Activated CD4-positive, alpha-beta T cell treated with anti-CD3 and anti-CD28 coated beads, Interleukin-2, Interleukin-6, amounts not matched to agents 100 ng/mL and 50 ng/mL, durations not matched to agents 16 hours and 8 hours (primary cell): ENCODE measurements at places on chromosomes 6 and 20.

GRCh38 chr20:33589059-33589458 lies 73.1 kb upstream of the C20orf144 start:
- DNase-seq: no peak

GRCh38 chr6:121436960-121437850 lies 1.8 kb downstream of the GJA1 start:
- peak; percentile 5 for DNase-seq

DNA sequence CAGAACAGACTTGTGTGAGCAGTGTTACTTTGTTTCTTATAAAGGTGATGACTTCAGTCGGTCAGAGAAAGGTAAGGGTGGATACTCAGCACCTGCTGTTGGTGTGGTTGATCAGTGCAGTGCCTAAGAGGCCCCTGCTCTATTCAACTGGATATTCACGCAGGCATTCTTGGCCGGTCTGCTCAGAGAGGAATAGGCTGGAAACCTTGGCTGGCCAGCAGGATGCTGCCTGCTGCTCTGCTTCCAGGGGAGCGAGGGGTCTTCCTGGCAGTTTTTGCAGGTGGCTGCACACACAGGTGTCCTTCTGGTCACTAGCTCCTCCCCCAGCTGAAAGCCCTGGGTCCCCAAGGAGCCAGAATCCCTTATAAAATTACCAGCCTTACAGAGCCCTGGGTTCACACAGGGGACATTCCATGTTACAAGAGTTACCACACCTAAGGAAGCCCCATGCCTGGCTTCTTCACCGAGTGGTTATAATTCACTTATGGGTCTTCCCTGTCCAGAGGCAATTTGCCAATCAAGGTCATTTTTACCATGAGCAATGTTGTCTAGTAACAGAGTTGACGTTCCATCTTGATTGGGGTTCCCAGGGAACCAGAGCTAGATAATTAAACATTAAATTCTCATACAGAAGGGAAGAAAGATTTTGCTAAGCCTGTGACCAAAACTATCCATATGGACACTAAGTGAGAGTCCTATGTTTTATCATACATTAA lies 16.4 kb downstream of the SYNJ2 start:
- DNase-seq: no peak

- DNase-seq: no peak
These were observed 26.9 kb downstream of the RGS17 start for GRCh38 chr6:153104220-153104619.

- DNase-seq: no peak
These were observed 2.5 kb upstream of the CLDN20 start for GRCh38 chr6:155261111-155261900.

DNA sequence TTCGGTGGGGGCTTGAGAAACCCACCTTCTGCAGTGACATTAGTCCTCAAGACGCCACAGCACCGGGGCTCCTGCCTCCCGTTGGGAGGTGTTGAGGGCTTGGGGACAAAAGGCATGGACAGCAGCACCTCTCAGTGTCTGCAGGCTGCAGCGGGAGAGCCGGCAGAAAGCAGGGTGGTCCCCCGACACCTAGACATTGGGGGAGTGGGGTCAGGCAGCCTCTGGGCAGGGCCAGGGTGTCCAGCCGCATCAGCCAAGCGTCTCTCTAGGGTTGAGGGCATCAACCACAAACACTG lies 264.7 kb downstream of the TAF4 start:
- no peak for DNase-seq

DNA sequence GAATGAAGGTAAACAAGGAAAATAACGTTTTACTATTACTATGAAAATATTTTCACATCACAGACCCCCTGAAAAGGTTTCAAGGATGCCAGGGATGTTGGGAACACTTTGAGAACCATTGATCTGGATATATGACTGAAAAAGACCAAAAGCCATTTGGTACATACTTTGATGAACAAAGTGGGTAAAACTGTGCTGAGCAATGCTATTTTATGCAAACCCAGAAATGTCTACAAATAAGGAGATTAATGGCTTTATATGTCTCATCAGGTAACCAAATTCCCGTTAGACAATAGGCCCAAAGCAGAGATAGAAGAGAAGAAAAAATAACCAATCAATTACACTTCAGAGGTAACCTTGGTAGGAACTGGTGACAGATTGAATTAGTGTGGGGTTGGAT lies 101.4 kb upstream of the CNKSR3 start:
- DNase-seq: no peak

- no peak for DNase-seq
These were observed 628.1 kb upstream of the CITED2 start for GRCh38 chr6:140002396-140003022.

- no peak for DNase-seq
These were observed 30.0 kb downstream of the TFAP2A start for GRCh38 chr6:10384610-10385523.

GRCh38 chr6:101018157-101018556 lies 137.0 kb upstream of the ASCC3 start:
- DNase-seq: no peak

DNA sequence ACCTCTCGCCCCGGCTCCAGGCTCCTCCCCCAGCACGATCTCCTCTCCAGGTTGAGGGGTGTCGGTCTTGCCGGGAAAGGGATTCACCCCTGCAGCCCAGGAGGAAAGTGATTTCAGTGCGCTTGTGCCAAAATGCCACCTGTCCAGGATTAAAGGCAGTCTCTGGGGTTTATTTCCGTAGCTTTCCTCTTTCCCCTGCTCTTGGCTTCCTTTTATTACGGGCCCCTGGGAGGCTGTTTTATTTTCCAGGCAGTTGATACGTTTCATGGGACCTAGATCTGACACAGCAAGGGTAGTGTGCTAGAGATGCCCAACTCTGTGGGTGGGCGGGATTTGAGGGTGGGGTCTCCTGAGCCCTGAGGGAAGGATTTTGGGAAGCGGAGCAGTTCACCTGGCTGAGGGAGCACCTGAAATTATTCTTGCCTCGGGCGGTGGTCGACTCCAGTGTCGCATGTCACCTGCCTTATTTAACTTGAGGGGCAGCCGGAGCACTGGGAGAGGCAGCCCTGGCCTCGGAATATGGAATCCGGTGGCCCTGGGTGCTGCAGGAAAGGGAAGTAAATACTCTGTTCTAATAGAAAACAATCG lies 9.5 kb upstream of the NKX2-2 start:
- DNase-seq: no peak

- DNase-seq: no peak
These were observed 702 bp upstream of the TNFAIP3 start for GRCh38 chr6:137866200-137866913.

DNA sequence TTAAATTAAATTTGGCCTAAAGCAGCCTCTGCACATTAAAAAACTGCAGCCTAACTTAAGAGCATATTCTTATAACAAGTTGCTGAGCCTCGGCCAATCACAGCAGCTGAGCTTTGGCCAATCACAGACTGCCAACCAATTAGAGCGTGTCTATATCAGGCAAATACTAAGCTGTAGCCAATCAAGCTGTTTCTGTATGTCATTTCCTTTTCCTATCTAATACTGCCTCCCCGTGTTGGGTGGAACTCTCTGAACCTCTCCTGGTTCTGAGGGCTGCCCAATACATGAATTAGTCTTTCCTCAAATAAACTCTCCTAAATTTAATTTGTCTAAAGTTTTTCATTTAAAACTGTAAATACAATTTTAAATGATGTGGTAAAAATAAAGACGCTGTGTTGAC lies 3.9 kb upstream of the TMEM244 start:
- DNase-seq: no peak

DNA sequence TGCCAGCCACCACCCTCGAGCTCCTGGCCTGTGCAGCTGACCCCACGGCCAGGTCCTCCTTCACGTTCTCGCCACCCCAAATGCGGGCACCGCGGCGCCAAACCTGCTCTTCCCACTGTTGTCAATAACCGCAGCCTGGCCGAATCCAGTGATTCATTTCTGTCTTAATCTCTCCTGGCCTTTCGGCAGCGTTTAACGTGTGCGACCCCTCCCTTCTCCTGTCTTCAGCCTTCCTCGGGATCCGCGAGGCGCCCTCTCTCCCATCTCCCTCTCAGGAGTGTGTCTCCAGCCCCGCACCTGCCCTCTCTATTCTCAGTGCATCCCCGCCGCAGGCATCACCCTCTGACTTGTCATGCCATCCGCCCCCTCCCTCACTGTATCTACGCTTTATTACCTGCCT lies 91.4 kb downstream of the THBS2 start:
- no peak for DNase-seq

- no peak for DNase-seq
These were observed 59.2 kb downstream of the SNRNP48 start for GRCh38 chr6:7649037-7649810.

DNA sequence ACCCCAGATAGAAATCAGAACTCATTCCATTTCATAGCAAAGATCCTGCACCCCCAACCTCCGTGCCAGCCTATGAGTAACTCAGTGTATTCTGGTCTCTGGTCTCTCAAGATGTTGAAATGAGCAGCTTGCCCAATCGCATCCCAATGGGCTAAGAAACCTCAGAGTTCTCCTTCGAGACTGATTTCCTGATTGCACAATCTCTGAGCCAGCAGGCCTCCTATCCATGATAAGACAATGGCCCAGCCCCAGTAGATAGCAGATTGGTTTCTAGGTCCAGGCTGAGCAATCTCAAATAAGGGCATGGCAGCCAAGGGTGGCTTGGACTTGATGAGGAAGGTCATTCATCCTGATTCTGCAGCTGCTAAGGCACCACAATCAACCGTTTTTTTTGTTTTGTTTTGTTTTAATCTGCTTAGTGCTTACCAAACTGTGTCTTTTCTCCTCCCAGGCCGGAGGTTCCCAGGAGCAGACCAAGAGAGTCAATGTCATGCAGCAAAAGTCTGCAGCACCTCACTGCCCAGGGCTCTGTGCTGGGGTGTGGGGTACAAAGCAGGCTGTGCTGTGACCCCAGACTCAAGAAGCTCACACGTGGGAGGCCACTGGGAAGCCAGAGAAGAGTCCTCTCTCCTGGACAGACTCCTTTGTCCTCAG lies 125.1 kb upstream of the NXT1 start:
- no peak for DNase-seq

DNA sequence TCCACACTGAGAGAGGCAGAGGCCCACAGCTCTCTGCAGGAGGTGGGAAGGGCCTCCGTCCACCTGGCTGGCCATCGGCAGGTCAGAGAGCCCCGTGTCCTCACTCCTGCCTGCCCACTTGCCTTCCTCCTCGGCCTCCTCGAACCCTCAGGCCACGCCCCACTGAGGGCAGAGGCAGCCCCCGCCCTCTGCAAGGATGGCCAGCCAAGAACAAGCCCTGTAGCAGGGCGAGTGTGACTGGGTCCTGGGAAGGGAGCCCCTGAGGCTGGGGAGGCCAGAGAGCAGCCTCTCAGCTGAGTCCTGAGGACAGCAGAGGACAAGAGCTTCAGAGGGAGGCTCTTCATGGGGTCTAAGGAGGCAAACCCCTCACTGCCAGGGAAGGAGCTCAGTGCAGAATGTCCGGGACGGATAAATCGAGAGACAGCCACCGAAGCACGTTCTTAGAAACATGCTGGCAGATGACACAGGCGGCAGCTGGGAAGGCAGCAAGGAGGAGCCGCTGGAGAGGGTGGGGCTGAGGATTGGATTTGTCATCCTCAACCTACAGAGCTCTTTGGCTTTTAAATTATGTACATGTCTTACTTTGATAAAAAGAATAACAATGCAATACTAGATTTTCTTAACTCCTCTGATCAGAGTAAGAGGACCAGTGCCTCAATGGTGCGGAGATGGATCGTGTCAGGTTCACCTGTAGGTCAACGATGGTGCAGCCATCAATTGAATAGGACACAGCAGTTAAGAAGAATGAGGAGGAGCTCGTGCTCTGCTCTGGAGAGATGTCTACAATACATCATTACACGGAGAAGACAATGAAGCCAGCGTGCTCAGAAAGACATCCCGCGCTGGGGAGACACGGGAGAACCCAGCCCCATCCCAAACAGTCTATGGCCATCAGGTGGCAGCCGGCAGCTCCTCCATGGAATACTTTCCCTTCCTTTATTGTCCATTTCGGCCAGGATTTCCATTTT lies 53.0 kb downstream of the GNAS-AS1 start:
- DNase-seq: no peak

- no peak for DNase-seq
These were observed 82.2 kb downstream of the CDYL start for GRCh38 chr6:4858194-4859015.

- no peak for DNase-seq
These were observed 110.4 kb upstream of the COL21A1 start for GRCh38 chr6:56357616-56358373.

GRCh38 chr6:157536223-157536545 lies 155.2 kb downstream of the ZDHHC14 start:
- DNase-seq: no peak

GRCh38 chr6:120938164-120938875 lies 396.0 kb downstream of the TBC1D32 start:
- no peak for DNase-seq

DNA sequence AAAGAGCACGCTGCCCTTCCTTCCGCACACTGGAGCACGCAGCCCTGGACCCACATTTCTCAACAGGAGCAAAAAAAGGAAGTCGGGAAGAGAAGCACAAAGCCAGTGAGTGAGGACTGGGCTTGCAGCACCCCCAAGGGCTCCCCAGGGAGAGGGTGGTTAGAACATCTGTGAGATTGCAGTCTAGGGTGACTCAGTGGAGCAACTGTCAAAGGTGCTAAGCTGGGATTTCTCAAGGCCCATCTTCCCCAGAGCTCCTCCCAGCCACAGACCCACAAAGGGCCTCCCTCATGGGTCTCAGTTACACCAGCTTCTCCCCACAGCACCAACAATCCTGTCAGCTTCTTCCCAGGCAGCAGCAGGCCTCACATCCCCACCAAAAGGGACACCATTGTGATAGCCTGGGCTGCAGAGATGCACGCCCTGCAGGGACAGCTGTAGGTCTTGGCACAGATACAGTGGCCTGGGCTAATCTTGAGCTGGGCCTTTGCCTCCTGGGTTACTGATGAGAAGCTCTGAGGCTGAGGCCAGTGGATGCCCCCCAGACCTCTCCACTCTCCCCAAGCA lies 39.6 kb upstream of the CD93 start:
- no peak for DNase-seq

DNA sequence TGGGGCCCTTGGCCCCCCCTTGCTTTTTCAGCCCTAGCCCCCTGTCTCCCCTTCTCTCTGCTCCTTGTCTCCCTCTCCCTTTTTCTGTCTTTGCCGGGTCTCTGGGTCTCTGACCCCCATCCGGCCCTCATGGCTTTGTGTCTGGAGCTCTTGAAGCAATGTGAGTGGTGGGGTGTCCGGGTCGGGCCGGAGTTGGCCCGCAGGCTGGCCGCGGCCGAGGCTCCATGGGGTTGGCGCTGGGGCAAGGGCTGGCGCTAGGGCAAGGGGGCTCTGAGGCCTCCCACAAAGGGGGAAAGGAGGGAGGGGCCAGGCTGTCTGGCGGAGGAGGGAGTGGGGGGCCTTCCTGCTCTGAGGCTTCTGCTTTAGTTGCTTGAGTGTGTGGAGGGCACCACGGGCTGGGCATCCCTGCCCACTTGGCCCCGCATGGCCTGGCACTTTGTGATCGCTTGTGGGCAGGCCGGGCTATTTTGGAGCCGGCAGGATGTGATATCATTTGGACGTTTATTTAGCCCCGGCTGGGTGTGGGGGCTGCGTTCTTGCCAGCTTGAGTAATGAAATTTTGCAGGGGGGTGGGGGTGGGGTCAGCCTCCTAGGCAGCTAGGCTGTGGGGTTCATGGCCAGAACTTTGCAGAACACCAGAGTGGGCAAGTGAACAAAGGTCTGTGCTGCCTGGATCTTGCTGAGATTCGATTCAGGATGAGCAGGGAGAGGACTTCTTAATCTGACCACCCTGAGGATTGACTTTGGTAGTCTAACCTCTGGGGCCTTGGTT lies 78.7 kb upstream of the MYL9 start:
- DNase-seq: no peak

GRCh38 chr6:24831771-24832716 lies 33.3 kb upstream of the ARMH2 start:
- no peak for DNase-seq
